Choroid plexus epithelial cell (primary cell): ENCODE measurements at places on chromosomes 6 and 20.

GRCh38 chr6:128676456-128676855, 156.1 kb upstream of the PTPRK start:
- DNase-seq, result no peak

DNA sequence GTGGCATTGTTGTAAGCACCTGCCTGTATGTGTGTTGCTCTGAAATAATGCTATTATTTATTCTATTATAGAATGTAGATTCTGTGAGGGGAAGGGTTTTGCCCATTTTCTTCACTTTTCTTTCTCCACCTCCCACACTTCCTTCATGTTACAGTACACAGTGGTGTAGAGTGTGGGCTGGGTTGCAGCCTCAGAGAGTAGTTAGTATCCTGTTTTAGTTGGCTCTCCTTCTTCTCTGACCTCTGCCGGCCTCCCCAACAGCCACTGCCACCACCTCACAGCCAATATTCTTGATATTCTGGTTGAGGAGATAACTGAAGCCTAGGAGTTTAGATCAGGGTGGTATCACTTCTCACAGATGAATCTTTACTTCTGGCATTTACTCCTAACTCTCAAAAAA, 143.4 kb downstream of the BCKDHB start:
- DNase-seq, result peak; percentile 36

DNA sequence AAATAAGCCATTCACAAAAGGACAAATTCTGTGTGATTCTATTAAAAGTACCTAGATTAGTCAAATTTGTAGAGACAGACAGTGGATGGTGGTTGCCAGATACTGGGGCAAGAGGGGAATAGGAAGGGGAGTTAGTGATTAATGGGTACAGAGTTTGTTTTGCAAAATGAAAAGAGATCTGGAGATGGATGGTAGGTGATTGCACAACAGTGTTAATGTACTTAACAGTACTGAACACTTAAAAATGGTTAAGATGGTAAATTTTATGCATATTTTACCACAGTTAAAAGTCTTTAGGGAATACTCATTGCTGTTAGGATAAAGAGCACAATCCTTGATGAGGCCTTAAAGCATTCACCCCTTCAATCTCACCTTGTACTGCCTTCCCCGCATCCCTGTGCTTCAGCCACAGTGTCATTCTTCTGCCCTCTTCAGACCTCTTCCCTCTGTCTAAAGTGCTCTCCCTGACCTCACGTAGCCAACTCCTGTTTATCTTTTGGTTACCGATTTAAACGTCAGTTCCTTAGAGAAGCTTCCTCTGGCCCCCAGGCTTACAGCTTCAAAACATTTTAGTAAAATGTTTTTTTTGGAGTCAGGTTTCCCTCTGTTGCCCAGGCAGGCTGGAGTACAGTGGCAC, 11.8 kb downstream of the PSMF1 start:
- no peak for DNase-seq

- no peak for DNase-seq
Observed at GRCh38 chr6:20280288-20280621, 68.0 kb upstream of the MBOAT1 start.

DNA sequence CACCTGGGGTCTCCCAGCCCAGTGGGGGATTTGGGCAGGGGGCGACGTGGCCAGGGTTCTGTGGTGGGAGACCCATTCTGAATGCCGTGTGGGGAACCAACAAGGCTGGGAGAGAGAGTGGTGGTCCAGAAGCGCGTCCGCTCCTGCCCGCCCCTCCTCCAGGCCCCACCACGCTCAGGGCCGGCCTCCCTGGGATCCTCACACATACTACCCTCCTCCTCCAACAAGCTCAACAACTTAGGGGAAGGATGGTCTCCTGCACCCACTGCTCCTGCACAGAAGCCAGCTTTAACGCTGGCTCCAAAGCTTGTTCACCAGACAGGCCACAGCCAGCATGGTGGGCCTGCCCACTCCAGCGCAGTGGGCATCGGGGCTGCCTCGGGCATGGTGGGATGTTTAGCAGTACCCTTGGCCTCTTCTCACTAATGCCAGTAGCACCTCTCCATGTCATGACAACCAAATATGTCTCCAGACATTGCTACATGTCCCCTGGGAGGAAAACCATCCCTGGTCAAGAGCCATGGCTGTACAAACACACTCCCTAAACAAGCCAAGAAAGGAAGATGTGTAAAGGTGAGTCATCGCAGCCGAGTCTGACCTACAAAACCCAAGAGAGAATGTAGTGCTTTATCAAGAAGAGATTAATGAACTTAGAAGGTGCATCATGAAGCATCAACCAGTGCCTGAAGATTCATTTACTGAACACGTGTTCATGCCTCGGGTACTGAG, 75.7 kb downstream of the BMP7 start:
- no peak for DNase-seq

DNA sequence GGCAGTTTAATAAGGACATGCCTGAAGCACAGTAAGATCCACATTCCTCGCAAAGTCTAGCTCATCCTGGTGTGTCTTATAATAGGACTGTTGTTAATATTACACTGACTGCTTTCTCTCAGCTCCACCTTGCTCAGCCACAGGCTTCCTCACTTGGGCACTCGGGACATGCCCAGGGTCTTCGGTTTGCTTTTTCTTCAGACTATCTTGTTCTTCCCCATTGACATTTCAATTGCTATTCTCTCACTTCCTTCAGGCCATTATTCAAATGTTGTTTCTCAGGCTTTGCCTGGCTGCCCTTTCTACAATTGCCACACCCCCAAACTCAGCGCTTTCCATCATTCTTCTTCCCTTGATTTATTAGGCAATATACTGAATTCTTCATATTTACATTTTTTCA, 274.8 kb upstream of the RGS17 start:
- no peak for DNase-seq

GRCh38 chr6:16296061-16296670, 57.8 kb downstream of the GMPR start:
- no peak for DNase-seq

DNA sequence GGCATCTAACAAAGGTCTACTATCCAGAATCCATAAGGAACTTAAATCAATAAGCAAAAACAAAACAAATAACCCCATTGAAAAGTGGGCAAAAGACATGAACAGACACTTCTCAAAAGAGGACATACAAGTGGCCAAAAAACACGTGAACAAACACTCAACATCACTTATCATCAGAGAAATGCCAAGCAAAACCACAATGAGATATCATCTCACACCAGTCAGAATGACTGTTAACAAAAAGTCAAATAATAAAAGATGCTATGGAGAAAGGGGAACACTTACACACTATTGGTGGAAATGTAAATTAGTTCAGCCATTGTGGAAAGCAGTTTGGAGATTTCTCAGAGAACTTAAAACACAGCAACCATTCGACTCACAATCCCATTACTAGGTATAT, 19.4 kb upstream of the VNN1 start:
- no peak for DNase-seq

GRCh38 chr6:113493991-113494390, 363.2 kb upstream of the MARCKS start:
- DNase-seq, result no peak

DNA sequence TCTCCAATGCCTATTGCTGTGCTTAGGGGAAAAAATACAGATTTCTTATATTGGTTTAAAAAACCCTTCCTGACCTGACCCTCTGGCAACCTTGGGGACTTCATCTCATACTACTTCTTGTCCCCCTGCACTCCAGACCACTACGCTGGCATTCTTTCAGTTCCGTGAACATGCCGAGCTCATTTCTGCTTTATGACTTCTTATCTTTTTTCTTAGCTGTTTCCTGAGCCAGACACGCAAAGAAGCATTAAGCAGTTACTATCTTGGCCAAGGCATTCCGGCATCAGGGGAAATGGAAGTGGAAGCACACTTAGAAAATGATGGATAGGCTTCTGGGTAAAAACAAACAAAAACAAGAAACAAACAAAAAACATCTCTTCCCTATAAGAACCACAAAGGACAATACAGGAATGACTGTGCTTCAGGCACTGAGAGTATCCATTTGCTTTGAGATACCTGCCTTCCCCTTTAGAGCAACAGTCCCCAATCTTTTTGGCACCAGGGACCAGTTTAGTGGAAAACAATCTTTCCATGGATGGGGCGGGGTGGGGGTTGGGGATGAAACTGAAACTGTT, 4.4 kb upstream of the CCDC28A start:
- no peak for DNase-seq

GRCh38 chr6:163745536-163746400, 331.2 kb downstream of the QKI start:
- peak; percentile 95 for DNase-seq

DNA sequence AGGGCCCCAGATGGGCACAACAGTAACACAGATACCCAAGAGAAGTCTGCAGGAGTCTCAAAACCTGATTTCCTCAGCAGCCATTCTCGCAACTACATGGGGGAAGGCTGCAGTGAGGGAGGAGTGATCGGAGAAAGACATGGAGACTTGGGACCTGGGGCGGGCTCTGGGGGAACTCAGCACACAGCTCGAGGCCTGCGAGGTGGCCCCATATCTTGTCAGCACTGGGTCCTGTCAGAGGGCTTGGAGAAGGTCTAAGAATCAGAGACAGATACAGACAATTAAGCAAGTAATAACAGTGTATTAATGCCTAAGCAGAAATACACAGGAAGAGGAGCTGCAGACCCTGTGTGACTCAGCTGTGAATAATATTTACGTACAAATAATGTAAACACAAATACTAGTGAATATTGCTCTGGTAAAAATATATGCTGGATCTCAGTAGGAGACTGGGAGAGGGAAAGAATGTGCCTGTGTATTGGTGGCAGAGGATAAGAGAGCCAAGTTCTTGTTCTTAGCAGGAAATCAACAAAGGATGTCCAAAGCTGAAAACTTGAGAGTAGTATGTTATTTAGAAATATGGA, 336.2 kb downstream of the ZFAND3 start:
- DNase-seq, result peak; percentile 57

DNA sequence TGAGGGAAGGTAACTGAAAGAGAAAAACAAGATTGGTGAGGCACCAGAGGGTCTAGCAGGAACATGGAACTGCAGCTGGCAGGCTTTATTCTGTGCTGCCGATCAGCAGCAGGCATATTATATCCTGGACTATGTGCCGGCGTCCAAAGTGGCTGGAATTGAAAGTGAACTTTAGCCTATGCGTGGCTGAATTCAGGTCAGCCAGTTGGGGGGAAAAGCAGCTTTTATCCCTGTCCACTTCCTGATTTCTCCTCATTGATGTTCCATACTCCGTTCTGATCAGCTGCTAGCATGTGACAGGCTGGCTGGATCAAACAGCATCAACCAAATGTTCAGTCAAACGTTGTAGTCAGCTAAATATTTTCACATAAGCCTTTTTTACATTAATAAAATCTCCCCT, 99.0 kb downstream of the CAP2 start:
- DNase-seq, result no peak

GRCh38 chr6:56359201-56359899, 112.0 kb upstream of the COL21A1 start:
- peak; percentile 87 for DNase-seq
